Adrenal gland (tissue), 19 donors: ENCODE measurements at places on chromosomes 1 and 21. TPM values are rescaled to one million over a fixed set of nuclear protein-coding genes. Genes with fewer than 3 reads are reported as not detected.

- no peak for DNase-seq
- H3K27ac ChIP-seq = no peak overlapping the region
- no peak overlapping the region for H3K4me3 ChIP-seq
These were observed 23.8 kb upstream of the OTUD7B start for GRCh38 chr1:150034336-150034735.

GRCh38 chr1:18633422-18634155, 2.9 kb downstream of the PAX7 start:
- H3K36me3 ChIP-seq = no peaks in the 10 kb centered on the region
- no peaks in the 10 kb centered on the region for H3K4me1 ChIP-seq
- no peak overlapping the region for H3K27ac ChIP-seq

GRCh38 chr1:90142697-90143096, 147.8 kb downstream of the ZNF326 start:
- no peak overlapping the region for H3K4me3 ChIP-seq
- H3K36me3 ChIP-seq = no peaks in the 10 kb centered on the region
- H3K4me1 ChIP-seq = no peaks in the 10 kb centered on the region
- no peak overlapping the region for H3K27ac ChIP-seq

DNA sequence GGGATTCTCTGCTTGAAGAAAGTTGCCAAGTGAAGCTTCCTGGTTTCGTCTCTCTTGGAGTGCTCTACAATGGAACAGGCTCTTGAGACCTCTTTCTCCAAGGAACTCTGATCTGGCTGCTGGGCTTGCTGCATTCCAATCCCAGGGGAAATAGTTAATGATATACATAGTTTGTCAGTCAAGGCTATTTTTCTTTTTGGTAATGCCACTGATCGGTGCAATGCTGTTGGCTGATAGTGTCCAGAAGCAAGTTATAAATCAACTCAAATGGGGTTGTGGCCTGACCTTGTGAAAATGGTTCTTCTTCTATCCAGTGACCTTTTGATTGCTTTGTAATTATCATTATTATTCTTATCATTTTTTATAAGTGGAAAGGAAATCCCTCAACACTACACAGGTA, 48.4 kb upstream of the TNFSF18 start:
- H3K4me1 ChIP-seq = no peaks in the 10 kb centered on the region
- H3K27ac ChIP-seq = no peak overlapping the region
- H3K27me3 ChIP-seq = no peaks in the 10 kb centered on the region
- H3K36me3 ChIP-seq = no peaks in the 10 kb centered on the region

Gene CD244
- 0.47 TPM for total RNA-seq

DNA sequence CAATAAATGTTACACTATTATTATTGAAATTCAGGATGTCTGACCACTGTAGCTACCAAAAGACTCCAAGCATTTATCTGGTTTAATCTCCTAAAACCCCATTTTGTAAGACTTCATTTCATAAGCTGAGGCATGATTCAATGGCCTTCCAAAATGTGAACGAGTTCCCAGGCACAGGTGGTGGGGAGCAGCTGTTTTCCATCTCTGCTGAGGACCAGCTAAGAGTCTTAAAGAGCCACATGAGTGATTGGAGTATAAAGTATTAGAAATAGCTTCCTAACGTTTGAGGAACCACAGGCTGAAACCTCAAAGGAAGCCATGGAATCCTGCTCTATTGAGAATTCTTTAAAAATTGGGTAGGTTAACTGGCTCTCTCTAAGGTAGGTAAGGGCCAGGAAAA, 44.9 kb downstream of the SEC16B start:
- DNase-seq = no peak
- no peaks in the 10 kb centered on the region for H3K27me3 ChIP-seq
- H3K4me1 ChIP-seq = no peaks in the 10 kb centered on the region
- no peak overlapping the region for H3K27ac ChIP-seq
- H3K36me3 ChIP-seq = no peaks in the 10 kb centered on the region
- H3K4me3 ChIP-seq = no peak overlapping the region

DNA sequence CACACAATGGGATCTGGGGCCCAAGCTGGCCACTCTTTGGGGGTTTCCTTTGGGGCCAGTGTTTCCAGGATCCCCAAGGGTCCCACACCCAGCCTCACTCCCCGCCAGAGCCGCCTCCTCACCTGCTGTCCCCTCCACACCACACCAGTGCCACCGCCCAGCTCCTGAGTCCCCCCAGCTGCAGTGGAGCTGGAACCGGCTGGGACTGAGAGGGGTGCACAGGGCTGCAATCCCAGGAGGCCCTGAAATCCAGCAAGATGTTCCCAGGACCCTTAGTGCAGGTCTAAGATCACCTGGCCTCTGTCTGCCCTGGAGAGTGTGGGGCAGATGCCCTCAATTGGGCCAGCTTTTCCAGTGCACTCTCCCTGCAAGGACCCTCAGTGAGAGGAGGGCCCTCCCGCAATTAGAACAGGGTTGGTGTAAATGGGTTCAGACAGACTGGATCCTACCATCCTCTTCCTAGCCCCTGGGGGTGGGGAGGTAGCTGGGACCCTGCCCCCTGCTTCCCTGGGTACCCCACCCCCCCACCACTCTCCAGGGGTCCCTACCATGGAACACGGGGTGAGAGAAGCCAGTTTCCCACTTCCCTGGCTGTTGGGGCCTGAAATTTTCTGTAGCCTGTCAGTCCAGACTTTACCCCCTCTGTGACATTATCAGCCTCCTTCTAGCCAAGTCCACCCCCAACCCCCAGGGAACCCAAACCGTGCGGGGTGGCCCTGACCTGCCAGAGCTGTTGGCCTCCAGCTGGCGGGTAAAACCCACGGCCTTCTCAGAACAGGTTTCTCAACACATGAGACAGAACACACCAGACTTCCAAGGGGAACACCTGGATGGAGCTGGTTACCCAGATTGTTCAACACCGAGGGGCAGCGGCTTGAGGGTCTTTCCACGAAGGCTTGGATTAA, 7.0 kb downstream of the KRTAP10-12 start:
- no peak for DNase-seq
- H3K27me3 ChIP-seq = peaks cover 73% of the 10 kb centered on the region
- H3K4me1 ChIP-seq = no peaks in the 10 kb centered on the region

Gene DYRK1A
- 73.5 TPM for total RNA-seq

Gene PSMB2
- total RNA-seq = 53.3 TPM
